ENCODE measurements at places on chromosomes 5 and 9.

DNA sequence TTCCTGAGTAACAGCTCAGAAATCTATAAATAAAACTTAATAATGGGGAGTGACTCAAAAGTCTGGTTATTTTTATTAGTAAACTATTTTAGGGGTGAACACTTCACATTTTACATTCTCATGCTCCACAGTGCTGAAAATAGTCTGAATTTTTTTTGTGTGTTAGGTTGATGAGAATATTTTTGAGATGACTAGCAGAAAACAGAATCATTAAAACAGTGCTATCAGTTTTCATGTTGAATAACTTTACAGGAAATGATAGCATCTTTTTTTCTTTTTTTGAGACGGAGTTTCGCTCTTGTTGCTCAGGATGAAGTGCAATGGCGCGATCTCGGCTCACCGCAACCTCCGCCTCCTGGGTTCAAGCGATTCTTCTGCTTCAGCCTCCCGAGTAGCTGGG is 60.3 kb downstream of the TMC1 start:
- no peak for DNase-seq

DNA sequence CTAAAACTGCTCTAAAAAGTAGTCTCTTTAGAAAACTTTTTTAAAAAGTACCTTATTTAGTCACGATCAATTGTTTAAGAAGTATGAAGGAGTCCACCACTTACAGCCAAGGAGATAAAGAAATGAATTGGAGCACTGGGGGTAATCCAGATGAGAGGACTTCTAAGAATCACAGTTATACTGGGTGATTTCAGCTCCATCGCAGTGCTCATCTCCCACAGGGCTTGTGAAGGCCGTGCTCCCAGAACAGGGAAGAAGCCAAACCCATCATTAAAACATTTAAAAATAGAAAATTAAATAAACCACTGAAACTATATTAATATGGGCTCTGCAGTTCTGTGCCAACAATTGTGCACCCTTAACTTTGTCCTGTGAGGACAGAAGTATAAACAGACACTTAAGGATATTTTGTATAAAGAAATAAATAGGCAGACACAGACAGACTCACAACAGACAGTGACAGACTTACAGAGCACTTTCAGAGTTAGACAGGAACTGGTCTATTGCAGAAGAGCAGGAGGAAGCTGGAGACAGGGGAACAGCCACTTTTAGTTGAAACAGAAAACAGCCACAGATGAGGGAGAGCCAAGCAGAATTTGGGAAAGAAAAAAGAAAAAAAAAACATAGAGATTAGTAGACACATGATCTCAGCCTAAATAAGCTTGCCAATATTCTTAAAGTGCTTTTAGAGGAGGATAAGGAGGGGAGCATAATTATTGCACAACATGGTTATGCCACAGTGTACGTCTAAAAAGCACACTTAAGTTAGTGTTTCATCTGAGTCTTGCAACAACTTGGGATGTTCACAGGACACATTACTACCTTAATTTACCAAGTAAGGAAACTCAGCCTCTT is 81.8 kb downstream of the FBXO38 start:
- no peak for DNase-seq

GRCh38 chr9:130870491-130871381 is 25.9 kb downstream of the QRFP start:
- no peak for DNase-seq

- no peak for DNase-seq
Observed at GRCh38 chr9:7115606-7116005, 357.8 kb downstream of the KDM4C start.

GRCh38 chr9:133139246-133140173 is 18.5 kb upstream of the RALGDS start:
- DNase-seq, result peak; percentile 35

DNA sequence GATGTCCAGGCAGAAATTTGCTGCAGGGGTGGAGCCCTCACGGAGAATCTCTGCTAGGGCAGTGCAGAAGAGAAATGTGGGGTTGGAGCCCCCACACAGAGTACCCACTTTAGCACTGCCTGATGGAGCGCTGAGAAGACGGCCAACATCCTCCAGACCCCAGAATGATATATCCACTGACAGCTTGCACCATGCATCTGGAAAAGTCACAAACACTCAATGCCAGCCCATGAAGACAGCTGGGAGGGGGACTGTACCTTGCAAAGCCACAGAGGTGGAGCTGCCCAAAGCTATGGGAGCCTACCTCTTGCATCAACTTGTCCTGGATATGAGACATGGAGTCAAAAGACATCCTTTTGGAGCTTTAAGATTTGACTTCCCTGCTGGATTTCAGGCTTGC is 426.3 kb upstream of the FAM174A start:
- no peak for DNase-seq
